ENCODE measurements at places on chromosomes 12 and 14. TPM values are rescaled to one million over a fixed set of nuclear protein-coding genes. Genes with fewer than 3 reads are reported as not detected.

The SRGAP1 gene
- 20.3 TPM for total RNA-seq

GRCh38 chr12:39176356-39176755, 266.6 kb downstream of the KIF21A start:
- DNase-seq, result no peak

- no peak for DNase-seq
Observed at GRCh38 chr12:122336015-122336946, 70.0 kb upstream of the VPS33A start.

- DNase-seq, result no peak
Observed at GRCh38 chr14:56694609-56695008, 115.0 kb downstream of the TMEM260 start.

- DNase-seq, result peak; percentile 99
Observed at GRCh38 chr12:120086801-120087621, 29.5 kb downstream of the RAB35 start.

DNA sequence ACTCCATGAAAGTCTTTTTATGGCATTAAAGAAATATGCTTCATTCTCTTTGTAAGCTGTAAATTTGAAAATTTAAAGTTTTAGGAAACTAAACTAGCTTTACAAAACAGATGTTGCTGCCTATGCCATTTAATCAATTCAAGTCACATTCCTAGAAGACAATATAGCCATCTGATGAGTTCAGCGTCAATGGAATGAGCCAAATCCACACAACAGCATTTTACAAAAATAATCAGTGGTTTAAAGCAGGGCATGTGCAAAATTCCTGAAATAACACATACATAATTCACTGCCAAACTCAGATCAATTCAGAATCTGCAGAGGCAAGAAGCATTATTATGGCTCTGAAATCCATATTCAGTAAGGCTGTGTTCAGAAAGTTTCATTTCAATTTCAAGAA, 75.6 kb downstream of the MED13L start:
- no peak for DNase-seq

DNA sequence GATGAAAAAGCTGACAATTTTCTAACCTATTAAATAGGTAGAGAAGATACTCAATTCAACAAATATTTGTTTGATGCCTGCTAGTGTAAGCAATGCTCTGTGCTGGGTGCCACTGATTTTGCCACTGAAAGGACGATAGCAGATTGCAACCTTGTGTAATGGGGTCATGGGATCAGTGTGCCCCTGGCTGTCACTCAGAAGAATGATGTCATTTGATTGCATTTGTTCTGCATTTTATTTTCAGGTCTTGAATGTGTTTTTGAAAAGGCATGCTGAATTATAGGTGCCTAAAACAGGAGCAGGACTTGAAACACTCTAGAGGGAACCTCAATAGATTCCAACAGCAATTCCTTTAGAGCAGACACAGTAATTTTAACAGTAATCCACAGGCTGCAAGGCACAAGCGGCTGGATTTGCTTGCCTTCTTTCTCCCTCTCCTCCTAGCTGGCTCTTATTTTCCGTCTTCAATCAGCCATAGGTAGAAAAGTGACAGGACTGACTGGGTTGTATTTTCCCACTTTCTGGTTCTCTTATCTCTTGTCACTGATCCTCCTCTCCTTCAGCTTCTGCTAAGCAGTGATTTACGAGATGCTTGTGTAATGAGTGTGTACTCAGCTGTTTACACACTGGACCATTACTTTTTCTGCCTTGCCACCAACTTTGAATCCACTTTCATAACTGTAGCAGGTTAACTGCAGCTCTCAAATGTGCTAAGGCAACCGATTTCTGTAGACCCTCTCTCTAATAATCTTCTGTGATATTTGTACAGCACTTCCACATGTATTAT, 4.1 kb downstream of the PLXNC1 start:
- DNase-seq, result no peak

- DNase-seq, result no peak
Observed at GRCh38 chr14:67934087-67934486, 114.5 kb downstream of the RAD51B start.

The CYP27B1 gene
- total RNA-seq, result 2.2 TPM

All from breast epithelium (tissue), 4 donors.